ENCODE measurements at places on chromosomes 5 and 9. TPM values are rescaled to one million over a fixed set of nuclear protein-coding genes. Genes with fewer than 3 reads are reported as not detected.
A peak's percentile ranks its signal among the peaks of the same experiment; 100 is the strongest.

GRCh38 chr5:134100283-134101091 is 14.0 kb upstream of the TCF7 start:
- peak overlapping the region; percentile 63 for H3K27ac ChIP-seq
- no peaks in the 10 kb centered on the region for H3K36me3 ChIP-seq
- peaks cover 62% of the 10 kb centered on the region for H3K27me3 ChIP-seq
- peak; percentile 36 for DNase-seq
- peaks cover 54% of the 10 kb centered on the region for H3K4me1 ChIP-seq
- H3K4me3 ChIP-seq, result peak overlapping the region; percentile 40

GRCh38 chr5:132218321-132218720 is 9.3 kb downstream of the P4HA2 start:
- DNase-seq, result no peak
- H3K4me1 ChIP-seq, result 0 out of 2 replicates have a peak, but pooled peaks cover 3% of the 10 kb centered on the region
- no peaks in the 10 kb centered on the region for H3K27me3 ChIP-seq

Gene RNF224
- total RNA-seq, result 0.41 TPM

DNA sequence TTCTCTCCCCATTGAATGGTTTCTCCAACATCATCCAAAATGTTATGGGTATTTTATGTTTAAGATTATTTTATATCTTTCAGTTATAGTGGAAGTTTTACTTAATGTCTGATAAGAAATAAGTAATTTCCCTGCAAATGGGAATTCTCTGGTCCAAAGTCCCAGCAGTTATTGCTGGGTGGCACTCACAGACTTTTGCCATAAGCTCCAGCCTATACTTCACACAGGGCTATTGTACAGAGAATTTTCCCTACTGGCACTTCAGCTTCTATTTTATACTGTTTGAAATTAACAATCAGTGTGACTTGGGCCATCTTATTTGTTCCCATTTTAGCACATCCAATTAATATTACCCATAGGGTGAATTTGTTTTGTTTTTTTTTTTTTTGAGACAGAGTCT is 32.9 kb downstream of the CD14 start:
- no peak overlapping the region for H3K27ac ChIP-seq
- H3K36me3 ChIP-seq, result no peaks in the 10 kb centered on the region
- H3K4me3 ChIP-seq, result no peak overlapping the region
- DNase-seq, result no peak
- no peaks in the 10 kb centered on the region for H3K4me1 ChIP-seq
